Vagina (tissue), 2 donors: ENCODE measurements at places on chromosomes 5 and 9.

GRCh38 chr9:107969727-107970126 lies 480.2 kb upstream of the KLF4 start:
- no peaks in the 10 kb centered on the region for H3K36me3 ChIP-seq
- H3K4me3 ChIP-seq = no peak overlapping the region
- H3K4me1 ChIP-seq = peaks cover 20% of the 10 kb centered on the region
- H3K27me3 ChIP-seq = no peaks in the 10 kb centered on the region
- H3K27ac ChIP-seq = no peak overlapping the region

- no peak for DNase-seq
- no peaks in the 10 kb centered on the region for H3K36me3 ChIP-seq
- no peak overlapping the region for H3K27ac ChIP-seq
- H3K4me1 ChIP-seq = no peaks in the 10 kb centered on the region
Observed at GRCh38 chr9:116096853-116097252, 56.7 kb upstream of the PAPPA start.

- no peaks in the 10 kb centered on the region for H3K27me3 ChIP-seq
- no peak for DNase-seq
- H3K4me3 ChIP-seq = peak overlapping the region; percentile 84
- H3K4me1 ChIP-seq = peaks cover 29% of the 10 kb centered on the region
- peak overlapping the region; percentile 82 for H3K27ac ChIP-seq
Observed at GRCh38 chr9:126806336-126806735, 1.5 kb downstream of the ZBTB43 start.

DNA sequence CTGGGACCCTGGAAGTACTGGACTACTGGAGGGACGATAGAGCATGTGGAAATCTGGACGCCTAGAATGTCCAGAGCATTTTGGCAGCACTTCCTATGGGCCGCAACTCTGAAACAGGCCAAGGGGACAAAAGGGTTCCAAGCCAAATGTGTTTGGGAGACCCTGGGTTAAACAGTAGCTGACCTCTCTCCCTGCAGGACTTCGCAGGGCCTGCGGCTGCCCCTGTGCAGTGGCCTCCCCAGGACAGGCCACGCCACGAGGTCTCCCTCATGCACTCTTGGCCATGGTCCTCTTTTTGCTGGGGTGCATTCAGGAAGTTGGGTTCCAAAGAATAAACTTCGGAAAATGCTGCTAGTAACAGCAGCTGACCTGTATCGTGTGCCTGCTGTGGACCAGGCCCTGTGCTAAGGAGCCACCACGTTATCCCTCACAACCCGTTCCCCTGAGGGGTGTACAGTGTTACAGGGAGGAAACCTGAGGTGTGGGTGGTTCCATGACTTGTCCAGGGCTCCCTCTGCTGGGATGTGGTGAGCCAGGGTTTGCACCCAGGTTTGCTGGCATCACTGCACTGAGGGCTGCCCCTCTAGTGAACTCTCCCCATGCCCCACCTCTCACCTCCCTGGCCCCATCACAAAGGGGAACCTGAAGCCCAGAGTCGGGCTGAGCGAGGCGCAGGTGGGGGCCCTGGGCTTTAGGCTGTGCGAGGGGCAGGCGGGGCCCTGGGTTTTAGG lies 79.4 kb downstream of the AMBP start:
- no peak overlapping the region for H3K4me3 ChIP-seq
- no peaks in the 10 kb centered on the region for H3K27me3 ChIP-seq
- H3K4me1 ChIP-seq = peaks cover 26% of the 10 kb centered on the region
- DNase-seq = peak; percentile 64
- no peak overlapping the region for H3K27ac ChIP-seq

DNA sequence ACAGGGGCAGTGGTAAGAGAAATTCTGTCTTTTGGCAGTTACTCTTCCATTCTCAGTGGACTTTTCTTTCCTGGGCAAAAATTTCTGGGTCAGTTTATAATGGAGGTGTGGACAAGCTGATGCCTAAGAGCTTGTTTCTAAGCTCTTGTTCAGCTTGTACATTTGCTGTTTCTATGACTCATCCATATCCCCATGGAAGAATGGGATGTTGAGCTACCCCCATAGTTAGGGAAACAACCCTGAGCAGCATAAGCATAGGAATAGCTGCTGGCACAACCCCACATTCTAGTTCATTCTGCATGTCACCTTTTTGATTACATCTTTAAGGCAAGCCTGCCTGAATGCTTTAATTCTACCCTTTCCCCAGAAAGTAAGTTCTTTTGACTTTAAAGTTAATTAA lies 173.3 kb downstream of the PSAT1 start:
- H3K36me3 ChIP-seq = no peaks in the 10 kb centered on the region
- H3K4me1 ChIP-seq = no peaks in the 10 kb centered on the region
- no peak overlapping the region for H3K4me3 ChIP-seq
- no peak for DNase-seq
- no peak overlapping the region for H3K27ac ChIP-seq

- peaks cover 45% of the 10 kb centered on the region for H3K4me1 ChIP-seq
Observed at GRCh38 chr5:177142098-177142611, 8.6 kb downstream of the NSD1 start.

DNA sequence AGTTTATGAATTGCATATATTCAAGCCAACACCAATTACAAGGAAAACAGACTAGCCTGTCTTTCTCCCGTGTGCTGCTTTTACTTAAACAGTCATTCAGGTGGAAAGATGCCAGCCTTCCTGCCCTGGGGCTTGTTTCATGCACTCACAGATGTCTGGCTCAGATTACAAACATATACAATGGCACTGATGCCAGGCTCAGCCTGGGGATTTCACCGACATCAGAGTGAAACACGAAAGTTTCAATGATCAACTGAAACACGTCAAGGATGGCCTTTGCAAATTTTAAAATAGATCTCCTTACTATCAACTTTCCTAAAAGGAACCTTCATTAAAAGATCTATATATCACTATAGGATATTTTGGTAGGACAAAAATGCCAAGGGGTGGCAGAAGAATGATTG lies 1576.5 kb downstream of the EFNA5 start:
- H3K4me3 ChIP-seq = no peak overlapping the region
- no peaks in the 10 kb centered on the region for H3K27me3 ChIP-seq
- DNase-seq = no peak
- no peaks in the 10 kb centered on the region for H3K4me1 ChIP-seq
- H3K36me3 ChIP-seq = no peaks in the 10 kb centered on the region

DNA sequence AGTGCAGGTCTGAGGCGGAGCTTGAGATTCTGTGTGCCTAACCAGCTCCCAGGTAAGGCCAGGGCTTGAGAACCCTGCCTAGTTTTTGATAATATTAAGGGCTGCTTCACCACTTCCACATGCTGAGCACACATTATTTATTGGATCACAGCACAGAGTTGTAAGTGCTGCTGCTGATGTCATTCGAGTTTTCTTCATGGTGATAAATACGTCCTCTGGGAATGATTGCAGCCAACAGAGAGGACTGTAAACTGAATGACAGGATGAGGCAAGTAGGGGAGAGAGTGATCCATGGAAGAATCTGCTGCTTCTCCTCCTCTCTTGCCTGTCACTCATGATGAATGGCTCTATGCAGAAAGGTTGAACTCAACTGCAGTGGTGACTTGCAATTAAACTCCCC lies 77.9 kb upstream of the VPS13A start:
- no peak for DNase-seq
- H3K36me3 ChIP-seq = no peaks in the 10 kb centered on the region
- H3K27me3 ChIP-seq = no peaks in the 10 kb centered on the region
- H3K27ac ChIP-seq = no peak overlapping the region
- no peak overlapping the region for H3K4me3 ChIP-seq

GRCh38 chr9:123615381-123615780 lies 259.4 kb downstream of the CRB2 start:
- no peak overlapping the region for H3K4me3 ChIP-seq
- no peaks in the 10 kb centered on the region for H3K36me3 ChIP-seq
- no peaks in the 10 kb centered on the region for H3K4me1 ChIP-seq
- H3K27me3 ChIP-seq = no peaks in the 10 kb centered on the region
- H3K27ac ChIP-seq = no peak overlapping the region

- no peak overlapping the region for H3K27ac ChIP-seq
- H3K36me3 ChIP-seq = no peaks in the 10 kb centered on the region
- H3K4me1 ChIP-seq = no peaks in the 10 kb centered on the region
- no peaks in the 10 kb centered on the region for H3K27me3 ChIP-seq
- H3K4me3 ChIP-seq = no peak overlapping the region
- no peak for DNase-seq
Observed at GRCh38 chr9:37617832-37618231, 25.4 kb upstream of the TOMM5 start.
